ENCODE measurements at places on chromosomes 4 and X.
A peak's percentile ranks its signal among the peaks of the same experiment; 100 is the strongest.

GRCh38 chrX:38694394-38694793 lies 106.9 kb upstream of the MID1IP1 start:
- DNase-seq = peak; percentile 24

- no peak for DNase-seq
These were observed 29.8 kb downstream of the UGT2B7 start for GRCh38 chr4:69126024-69126423.

DNA sequence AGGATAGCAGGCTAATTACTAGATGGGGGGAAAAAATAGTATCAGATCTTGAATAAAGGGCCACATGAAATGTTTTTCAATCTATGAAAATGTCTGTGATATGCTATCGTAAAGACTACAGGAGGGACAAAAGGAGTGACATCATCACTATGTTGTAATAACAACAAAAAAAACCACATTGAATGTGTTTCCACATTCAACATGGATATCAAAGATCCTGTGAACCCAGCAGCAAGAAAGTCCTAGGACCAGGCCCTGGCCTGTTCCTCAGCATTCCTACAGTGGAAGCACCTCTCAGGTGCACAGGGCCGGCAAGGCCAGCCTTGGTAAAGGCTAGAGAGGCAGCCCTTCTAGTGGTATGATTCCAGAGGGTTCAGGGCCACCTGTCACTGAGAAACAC lies 118.3 kb downstream of the RELL1 start:
- peak; percentile 7 for DNase-seq

GRCh38 chr4:53193111-53193510 lies 172.8 kb downstream of the SCFD2 start:
- DNase-seq = no peak

DNA sequence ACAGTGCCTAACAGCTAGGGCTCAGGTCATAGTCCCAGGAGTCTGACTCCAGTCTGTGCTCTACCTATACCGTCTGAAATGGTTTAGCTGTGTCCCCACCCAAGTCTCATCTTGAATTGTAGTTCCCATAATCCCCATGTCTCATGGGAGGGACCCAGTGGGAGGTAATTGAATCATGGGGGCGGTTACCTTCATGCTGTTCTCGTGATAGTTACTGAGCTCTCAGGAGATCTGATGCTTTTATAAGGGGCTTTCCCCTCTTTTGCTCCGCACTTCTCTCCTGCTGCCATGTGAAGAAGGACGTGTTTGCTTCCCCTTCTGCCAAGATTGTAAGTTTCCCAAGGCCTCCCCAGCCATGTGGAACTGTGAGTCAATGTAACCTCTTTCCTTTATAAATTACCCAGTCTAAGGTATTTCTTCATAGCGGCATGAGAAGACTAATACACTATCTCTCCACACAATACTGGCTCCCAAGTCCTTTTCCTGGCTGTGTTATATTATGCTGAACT lies 110.8 kb downstream of the AFAP1 start:
- DNase-seq = peak; percentile 90

DNA sequence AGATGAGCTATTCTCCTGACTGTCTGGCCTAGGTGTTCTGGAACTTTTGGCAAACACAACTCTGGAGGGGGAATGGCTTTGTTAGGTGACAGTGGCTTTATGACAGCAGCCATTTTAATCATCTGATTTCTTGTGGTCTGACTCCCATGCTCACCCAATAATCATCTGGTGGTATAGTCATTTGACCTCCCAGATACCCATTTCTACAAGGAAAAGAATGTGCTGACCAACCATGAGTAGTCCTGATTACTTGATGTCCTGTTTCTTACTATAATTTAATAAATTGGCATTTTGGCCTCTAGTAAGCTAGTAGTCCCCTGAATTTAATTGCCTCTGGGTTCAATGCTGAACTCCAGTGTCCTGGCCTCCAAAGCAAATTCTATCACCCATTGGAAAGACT lies 109.9 kb upstream of the DUSP21 start:
- peak; percentile 53 for DNase-seq

GRCh38 chrX:153933748-153934147 lies 1.1 kb downstream of the NAA10 start:
- DNase-seq = peak; percentile 67

- peak; percentile 57 for DNase-seq
These were observed 18.9 kb downstream of the TIFA start for GRCh38 chr4:112266823-112267222.

DNA sequence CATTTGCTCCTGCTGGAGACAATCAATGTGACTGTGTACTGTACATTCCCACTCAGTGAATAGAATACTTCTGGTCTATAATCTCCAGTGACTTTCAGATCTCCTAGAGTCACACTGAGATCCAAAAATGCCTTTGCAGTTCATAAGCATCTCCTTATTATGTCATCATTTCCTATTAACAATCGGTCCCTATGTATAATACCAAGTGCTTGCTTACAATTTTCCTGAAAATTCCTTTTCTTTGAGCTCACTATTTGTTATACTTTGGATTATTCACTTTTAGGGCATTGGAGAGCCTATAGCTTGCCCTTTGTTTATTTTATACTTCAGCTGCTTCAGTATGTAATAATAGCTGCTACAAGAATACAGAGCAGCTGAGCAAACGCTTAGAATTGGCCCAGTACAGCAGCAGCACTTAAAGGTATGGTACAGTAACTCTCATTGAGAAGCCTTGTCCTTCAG lies 313.0 kb downstream of the DCTD start:
- peak; percentile 25 for DNase-seq

DNA sequence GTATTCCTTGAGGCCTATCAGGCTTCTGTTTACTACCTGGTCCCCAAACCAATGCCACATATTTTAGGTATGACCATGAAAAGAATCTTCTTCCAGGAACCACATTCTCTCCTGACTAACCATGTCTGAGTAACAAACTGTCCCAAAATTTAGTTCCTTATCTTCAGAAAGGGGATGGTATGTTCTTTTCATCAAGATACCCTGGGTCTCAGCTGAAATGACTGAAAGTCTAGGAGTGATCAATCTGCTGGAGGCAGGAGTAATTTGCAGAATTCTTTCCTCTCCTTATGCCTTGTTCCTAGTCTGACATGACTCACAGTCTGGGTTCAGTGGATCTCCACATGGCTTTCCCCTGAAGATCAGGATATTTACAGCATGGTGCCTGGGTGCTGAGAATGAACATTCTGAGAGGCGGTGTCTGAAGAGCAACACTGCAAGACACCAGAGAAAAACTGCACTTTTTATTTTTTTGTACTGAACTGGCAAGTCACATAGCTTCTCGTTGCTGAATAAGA lies 665.5 kb downstream of the TLL1 start:
- peak; percentile 6 for DNase-seq

DNA sequence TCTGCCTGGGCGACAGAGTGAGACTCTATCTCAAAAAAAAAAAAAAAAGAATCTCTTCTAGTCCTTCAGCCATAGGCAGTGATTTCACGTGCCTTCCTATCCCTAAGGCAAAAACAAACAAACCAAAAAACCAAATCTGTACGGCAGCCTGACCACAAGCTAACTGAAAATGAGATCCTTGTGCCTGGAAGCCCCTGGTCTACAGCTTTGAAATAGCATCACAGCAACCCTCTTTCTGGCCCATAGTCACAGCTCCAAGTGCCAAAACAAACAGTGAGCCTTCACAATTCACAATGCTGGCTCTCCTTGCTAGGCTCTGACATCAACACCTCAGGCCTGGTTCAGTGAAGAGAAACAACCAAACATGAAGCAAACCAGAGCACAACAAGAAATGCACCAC lies 46.1 kb downstream of the TMEM150C start:
- peak; percentile 78 for DNase-seq

GRCh38 chrX:7062903-7063302 lies 84.6 kb upstream of the STS start:
- DNase-seq = no peak

DNA sequence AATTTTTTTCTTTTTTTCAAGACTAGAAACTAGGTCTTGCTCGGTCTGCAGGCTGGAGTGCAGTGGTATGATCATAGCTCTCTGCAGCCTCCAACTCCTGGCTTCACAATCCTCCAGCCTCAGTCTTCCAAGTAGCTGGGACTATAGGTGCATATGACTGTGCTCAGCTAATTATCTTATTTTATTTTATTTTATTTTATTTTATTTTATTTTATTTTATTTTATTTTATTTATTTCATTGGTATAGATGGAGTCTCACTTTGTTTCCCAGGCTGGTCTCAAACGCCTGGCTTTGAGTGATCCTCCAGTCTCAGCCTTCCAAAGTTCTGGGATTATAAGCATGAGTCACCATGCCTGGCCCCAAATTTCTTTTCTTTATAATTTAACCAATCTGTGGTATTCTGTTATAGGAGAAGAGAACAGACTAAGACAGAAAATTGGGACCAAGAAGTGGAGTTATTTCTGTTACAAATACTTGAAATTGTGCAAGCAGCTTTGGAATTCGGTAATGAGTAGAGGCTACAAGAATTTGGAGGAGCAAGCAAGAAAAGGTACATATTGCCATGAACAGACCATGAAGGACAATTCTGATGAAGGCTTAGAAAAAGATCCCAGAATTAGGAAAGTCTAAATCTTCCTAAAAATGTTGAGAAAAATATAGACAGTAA lies 4.0 kb upstream of the PRDM5 start:
- no peak for DNase-seq

GRCh38 chr4:173463816-173464215 lies 64.9 kb upstream of the SCRG1 start:
- DNase-seq = no peak

DNA sequence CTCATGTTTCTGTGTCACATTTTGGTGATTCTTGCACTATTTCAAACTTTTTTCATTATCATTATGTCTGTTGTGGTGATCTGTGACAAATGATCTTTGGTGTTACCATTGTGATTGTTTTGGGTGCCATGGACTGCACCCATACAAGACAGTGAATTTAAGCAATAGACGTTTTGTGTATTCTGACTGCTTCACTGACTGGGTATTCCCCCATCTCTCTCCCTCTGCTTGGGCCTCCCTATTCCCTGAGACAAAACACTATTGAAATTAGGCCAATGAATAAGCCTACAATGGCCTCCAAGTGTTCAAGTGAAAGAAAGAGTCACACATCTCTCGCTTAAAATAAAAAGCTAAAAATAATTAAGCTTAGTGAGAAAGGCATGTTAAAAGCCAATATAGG lies 60.2 kb downstream of the BANK1 start:
- DNase-seq = no peak

- DNase-seq = no peak
These were observed 169.9 kb upstream of the HS3ST1 start for GRCh38 chr4:11598591-11598990.

- DNase-seq = peak; percentile 81
These were observed 12.4 kb upstream of the VEGFC start for GRCh38 chr4:176805155-176805554.

- peak; percentile 96 for DNase-seq
These were observed 287.8 kb downstream of the RAPGEF2 start for GRCh38 chr4:159390648-159391047.

- peak; percentile 1 for DNase-seq
These were observed 27.4 kb upstream of the TMPRSS11B start for GRCh38 chr4:68272860-68273259.

DNA sequence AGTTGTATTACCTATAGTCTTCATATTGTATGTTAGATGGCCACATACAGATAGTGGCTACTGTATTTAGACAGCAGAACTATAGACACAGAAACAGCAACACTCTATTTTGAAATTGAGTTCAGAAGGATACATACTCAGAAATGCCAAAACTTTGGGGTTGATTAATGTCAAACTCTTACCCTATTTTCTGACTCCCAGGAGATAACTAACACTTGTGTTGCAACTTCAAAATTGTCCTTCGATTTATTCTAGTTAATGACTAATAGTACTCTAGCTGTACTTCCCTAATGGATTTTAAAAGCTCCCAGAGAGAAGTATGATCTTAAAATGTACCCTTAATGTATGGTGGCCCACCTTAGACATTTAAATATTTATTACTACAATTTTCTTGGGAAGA lies 229.9 kb upstream of the UGT8 start:
- DNase-seq = peak; percentile 45

GRCh38 chr4:138182838-138183426 lies 59.2 kb downstream of the SLC7A11 start:
- DNase-seq = peak; percentile 82

DNA sequence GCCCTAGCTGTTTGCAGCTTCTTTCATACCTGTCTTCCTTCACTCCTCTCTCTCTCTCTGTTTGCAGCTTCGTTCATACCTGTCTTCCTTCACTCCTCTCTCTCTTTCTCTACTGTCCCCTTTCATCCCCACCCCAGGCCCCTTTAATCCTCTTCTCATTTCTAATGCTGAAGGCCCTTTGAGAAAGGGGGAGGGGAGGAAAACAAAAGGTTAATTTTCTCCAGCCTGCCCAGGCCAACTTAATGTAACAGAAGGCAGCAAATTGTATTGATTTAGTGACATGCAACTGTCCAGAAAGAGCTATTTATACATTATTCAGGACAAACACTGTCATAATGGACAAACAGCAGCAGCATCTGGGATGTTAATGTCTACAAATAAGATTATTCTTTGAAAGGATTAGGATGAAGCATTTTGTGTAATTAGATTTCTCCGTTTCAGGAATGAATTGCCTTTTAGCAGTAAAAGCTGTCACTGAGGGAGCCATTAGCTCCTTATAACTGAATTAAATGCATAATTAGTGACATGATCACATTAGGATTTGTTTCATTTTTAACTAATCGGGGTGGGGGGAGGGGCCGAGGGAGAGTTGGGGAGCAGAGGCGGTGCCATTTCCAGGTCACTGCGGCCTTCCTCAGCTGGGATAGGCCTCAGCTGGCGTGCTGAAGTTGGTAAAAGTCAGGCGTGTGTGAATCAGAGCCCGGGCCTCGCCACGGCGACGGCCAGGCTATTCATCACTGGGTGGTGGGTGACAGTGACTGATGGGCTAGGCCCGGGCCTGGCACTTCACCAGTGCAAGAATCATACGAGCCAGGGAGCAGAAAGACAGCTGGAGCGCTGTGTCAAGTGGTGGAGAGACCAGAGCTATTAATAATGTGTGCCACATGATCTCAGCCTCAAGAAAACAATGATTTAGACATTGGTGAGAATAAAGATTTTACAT lies 174.5 kb downstream of the NKX6-1 start:
- DNase-seq = no peak

DNA sequence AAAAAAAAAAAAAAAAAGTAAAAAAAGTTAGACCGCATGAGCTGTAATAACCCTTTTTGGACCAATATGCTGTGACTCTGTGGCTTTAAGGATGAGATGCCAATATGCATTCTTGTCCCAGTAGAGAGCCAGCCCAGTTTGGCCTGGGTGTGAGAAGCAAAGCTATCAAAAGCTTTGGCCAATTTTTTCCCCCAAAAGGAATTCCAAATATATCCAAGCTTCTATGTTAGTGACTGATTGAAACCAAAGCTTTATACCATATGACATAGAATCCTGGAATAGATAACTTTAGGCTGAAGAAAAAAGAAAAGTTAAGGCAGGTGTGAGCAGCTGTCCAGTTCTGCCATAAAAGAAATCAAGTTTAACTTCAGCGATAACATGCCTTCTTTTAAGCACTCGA lies 30.5 kb upstream of the RBPJ start:
- DNase-seq = no peak
